ENCODE measurements at places on chromosomes 2 and 18.

- DNase-seq = no peak
These were observed 3.2 kb downstream of the NPPC start for GRCh38 chr2:231923010-231923344.

GRCh38 chr2:238459081-238459629 lies 32.4 kb downstream of the ASB1 start:
- DNase-seq = no peak

DNA sequence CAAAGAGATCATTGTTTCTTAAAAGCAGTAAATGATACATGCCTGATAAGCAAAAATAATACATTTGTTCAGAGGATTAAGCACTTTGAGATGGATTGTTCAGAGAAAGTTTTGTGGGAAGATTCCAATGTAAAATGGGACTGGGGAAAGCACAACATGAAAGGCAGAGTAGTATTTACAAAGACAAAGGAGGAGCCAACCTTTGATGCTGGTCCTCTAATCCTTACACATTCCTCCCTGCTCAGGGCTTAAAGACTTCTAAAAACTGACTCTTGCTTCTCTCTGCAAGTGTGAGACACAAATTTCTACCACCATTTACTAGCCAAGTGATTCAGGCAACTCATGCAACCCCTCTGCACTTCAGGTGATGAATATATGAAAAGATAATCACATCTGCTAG lies 47.2 kb upstream of the REG3G start:
- no peak for DNase-seq

DNA sequence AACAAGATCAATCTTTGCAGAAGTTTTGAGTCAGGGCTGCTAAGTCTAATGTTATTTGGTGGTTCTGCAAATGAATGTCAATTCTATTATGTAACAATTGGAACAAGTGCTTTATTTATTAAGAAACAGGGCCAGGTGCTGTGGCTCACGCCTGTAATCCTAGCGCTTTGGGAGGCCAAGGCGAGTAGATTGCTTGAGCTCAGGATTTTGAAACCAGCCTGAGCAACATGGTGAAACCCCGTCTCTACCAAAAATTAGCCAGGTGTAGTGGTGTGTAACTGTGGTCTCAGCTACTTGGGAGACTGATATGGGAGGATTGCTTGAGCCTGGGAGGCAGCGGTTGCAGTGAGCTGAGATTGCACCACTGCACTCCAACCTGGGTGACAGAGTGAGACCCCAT lies 13.2 kb upstream of the RNF103 start:
- DNase-seq = no peak

- DNase-seq = no peak
These were observed 215.2 kb upstream of the NT5C1B start for GRCh38 chr2:18804536-18804935.
